ENCODE measurements at places on chromosomes 5 and 9. TPM values are rescaled to one million over a fixed set of nuclear protein-coding genes. Genes with fewer than 3 reads are reported as not detected.

SPATA31E1 gene
- not detected for total RNA-seq

DNA sequence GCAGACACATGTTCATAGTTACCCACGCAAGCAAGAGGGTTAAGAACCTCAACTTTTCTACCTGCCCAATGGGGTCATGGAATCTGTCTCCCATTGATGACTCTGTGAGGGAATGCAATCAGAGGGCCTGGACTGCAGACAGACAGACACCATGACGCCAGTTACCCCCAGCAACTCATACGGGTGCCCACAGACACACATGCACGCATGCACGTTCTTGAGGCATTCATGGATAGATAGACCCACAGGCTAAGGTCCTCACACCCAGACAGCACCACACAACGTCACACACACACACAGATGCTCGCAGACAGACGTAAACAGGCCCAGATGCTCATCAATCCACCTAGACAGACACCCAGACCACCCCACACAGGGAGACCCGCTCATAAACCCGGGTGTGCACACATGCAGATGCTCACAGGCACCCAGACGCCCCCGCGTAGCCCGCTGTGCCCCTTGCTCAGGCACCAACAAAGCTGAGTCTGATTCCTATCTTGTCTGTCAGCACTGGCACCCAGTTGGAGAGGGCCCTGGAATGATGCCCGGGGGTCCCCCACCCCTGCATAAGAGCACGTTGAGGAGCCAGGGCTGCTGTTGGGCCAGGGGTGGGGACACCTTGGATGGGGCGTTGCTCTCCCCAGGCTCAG is 23.6 kb downstream of the LHX2 start:
- DNase-seq, result no peak

LRRC14B gene
- 13.4 TPM for total RNA-seq

GRCh38 chr9:125172031-125172755 is 17.4 kb downstream of the PPP6C start:
- DNase-seq, result no peak

DNA sequence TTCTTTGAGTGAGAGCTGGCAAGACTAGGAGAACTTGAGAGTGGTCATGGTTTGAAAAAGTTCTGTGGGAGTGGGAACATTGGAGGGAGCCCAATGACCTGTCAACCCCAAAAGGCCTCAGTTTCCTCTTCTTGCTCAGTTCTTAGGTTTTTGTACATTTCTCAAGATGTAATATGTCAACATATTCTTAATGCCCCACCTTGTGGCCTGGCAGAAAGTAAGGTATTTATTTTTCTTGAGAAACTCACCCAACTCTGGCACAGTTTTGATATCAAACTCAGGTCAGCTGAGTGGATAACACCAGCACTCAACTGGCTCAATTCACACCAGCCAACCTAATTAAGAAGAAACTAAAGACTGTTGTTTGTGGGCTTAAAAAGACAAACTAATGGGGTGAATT is 123.0 kb upstream of the SLC27A6 start:
- no peak for DNase-seq

S100Z gene
- not detected for total RNA-seq

CORO2A gene
- 0.13 TPM for total RNA-seq

- peak; percentile 31 for DNase-seq
These were observed 36.8 kb upstream of the SSBP2 start for GRCh38 chr5:81787474-81788242.

KIF4B gene
- total RNA-seq, result 0.54 TPM

GAS1 gene
- total RNA-seq, result 10.7 TPM
